ENCODE measurements at places on chromosomes 3 and 15.

DNA sequence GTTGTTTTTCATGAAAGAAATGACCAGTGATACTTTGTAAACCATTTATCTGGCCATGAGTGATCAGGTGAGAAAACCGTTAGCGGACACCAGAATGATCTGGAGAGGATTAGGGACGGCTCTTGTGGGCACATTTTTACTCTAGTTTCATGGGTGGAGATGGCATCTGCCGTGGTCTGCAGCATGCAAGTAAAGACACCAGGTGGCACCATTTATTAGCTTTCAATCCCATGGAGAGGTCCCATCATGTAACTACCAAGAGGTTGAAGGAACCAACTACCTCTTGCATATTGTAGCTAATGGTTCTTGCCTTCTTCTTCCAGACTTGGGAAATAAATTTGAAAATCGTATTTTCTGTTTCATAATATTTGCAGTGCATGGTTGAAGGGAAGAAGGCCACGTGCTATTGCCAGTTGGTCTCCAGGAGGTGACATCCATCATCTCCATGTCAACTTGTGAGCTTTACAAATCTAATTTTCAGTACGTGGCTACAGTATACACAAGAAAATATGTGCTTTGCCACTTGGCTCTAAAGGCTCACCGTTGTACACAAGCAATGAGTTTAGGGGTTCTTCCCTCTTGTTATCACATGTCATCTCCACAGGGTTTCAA lies 1.5 kb upstream of the MAPKBP1 start:
- H3K36me3 ChIP-seq, result peaks cover 3% of the 10 kb centered on the region
- no peak overlapping the region for H3K27ac ChIP-seq
- no peaks in the 10 kb centered on the region for H3K27me3 ChIP-seq
- DNase-seq, result no peak
- H3K4me1 ChIP-seq, result peaks cover 45% of the 10 kb centered on the region

DNA sequence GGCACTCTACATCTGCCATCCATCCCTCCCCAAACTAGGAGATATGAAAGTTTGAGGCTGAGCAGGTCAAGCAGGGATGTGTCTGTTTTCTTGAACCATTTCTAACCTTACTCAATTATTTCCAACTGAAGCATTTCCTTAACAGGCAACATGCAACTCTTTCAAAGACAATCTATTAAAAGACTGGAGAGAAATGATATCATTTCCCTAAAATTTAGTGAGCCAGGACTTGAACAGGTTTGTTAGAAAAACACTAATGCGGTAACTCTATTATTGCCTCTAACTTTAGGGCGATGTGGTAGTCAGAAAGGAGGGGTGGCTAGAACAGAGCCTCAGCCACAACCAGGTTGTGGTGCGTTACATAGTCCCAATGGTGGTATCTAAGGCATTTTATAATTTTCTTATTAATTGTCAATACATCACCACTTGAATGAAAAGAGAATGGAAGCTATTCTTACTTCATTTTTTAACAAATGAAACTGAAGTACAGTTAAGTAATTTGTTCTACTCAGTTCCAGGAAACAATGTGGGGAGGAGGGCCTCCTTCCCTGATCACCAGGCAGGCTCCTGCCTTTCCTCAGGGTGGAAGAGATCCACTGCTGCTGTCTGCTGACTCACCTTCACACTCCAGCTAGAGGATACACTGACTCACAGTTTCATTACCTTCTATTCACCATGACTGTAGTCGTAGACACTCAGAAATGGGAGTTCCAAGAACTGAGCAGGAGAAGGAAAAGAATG lies 22.8 kb downstream of the MYO1E start:
- no peak overlapping the region for H3K4me3 ChIP-seq
- no peak for DNase-seq
- H3K4me1 ChIP-seq, result peaks cover 33% of the 10 kb centered on the region
- no peaks in the 10 kb centered on the region for H3K36me3 ChIP-seq

DNA sequence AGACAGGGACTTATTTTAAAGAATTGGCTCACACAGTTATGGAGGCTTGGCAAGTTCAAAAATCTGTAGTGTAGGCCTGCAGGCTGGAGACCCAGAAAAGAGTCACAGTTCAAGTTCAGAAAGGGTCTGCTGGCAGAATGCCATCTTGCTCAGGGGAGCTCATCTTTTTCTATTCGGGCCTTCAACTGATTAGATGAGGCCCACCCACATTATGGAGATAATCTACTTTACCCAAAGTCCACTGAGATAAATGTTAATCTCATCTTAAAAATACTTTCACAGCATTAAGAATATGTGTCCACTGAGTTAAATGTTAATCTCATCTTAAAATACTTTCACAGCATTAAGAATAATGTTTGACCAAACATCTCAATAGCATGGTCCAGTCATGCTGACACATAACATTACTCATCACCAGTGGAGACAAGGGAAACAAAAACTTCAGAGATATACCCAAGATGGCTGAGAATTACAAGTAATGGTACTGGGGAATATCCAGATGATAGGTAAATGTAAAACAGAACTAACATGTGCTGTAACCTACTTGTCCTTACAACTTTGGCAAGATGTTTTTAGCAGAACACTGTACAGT lies 74.3 kb upstream of the STAC start:
- H3K27ac ChIP-seq, result no peak overlapping the region
- H3K27me3 ChIP-seq, result no peaks in the 10 kb centered on the region
- no peak overlapping the region for H3K4me3 ChIP-seq
- no peaks in the 10 kb centered on the region for H3K4me1 ChIP-seq

DNA sequence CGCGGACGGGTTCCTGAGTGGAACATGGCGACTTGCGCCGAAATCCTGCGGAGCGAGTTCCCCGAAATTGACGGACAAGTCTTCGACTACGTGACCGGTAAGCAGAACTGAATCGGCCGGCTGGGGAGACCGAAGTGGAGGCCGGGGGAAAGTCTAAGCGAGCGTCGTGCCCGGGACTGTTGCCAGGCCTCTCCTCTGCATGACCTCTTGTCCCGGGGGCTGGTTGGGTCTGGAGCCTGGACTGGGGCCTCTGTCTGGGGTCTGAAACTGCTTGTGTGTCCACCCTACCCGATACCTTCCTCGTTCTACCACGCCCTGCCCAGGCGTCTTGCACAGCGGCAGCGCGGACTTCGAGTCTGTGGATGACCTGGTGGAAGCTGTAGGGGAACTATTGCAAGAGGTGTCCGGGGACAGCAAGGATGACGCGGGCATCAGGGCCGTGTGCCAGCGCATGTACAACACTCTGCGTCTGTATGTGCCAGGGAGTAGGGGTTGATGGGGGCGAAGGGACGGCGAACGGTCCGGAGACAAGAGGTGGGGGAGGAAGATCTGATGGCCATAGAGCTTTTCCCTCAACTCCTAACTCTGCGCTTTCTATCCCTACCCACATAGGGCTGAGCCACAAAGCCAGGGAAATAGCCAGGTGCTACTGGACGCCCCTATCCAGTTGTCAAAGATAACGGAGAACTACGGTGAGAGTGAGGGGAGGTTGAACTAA lies at the start of gene ABCF3:
Gene ABCF3, plus strand, starts transcription at position 16 of the 718 bp plus-strand sequence. Its CDS starts 9 bp downstream, at position 25.
- H3K27me3 ChIP-seq, result no peaks in the 10 kb centered on the region
- peak within 1 kb of the TSS; percentile 70 for H3K27ac ChIP-seq
- no peak for DNase-seq
- H3K36me3 ChIP-seq, result peaks cover 61% of the 10 kb centered on the region
- H3K4me1 ChIP-seq, result peaks cover 29% of the 10 kb centered on the region

- H3K4me3 ChIP-seq, result no peak overlapping the region
- DNase-seq, result no peak
- no peaks in the 10 kb centered on the region for H3K36me3 ChIP-seq
- no peak overlapping the region for H3K27ac ChIP-seq
Observed at GRCh38 chr15:74167891-74168331, 5.6 kb upstream of the ISLR start.

DNA sequence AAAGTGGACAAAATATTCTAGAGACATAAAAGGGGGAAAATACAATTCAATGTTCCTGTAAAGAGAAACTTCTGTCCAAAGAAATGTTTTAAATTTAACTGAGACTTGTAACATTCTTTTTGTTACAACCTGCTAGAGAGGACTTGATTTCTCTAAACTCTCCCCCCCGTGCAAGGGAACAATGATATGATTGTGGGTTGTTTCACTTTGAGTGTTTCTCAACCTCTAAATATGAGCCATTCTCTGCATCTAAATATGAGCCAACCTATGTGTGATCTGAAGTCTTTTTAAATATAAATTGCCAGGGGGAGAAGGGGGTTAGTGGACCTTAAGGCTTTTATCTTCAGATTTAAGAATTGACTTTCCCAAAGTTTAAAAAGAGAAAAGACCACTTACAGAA lies 14.6 kb downstream of the ZNF860 start:
- H3K36me3 ChIP-seq, result no peaks in the 10 kb centered on the region
- no peak overlapping the region for H3K27ac ChIP-seq
- H3K4me1 ChIP-seq, result no peaks in the 10 kb centered on the region

- H3K27me3 ChIP-seq, result no peaks in the 10 kb centered on the region
- H3K36me3 ChIP-seq, result no peaks in the 10 kb centered on the region
- H3K4me3 ChIP-seq, result no peak overlapping the region
- peaks cover 10% of the 10 kb centered on the region for H3K4me1 ChIP-seq
Observed at GRCh38 chr15:78420220-78420619, 17.8 kb upstream of the IREB2 start.

- H3K27ac ChIP-seq, result no peak overlapping the region
- no peak overlapping the region for H3K4me3 ChIP-seq
Observed at GRCh38 chr3:124639406-124640237, 90.6 kb upstream of the UMPS start.

DNA sequence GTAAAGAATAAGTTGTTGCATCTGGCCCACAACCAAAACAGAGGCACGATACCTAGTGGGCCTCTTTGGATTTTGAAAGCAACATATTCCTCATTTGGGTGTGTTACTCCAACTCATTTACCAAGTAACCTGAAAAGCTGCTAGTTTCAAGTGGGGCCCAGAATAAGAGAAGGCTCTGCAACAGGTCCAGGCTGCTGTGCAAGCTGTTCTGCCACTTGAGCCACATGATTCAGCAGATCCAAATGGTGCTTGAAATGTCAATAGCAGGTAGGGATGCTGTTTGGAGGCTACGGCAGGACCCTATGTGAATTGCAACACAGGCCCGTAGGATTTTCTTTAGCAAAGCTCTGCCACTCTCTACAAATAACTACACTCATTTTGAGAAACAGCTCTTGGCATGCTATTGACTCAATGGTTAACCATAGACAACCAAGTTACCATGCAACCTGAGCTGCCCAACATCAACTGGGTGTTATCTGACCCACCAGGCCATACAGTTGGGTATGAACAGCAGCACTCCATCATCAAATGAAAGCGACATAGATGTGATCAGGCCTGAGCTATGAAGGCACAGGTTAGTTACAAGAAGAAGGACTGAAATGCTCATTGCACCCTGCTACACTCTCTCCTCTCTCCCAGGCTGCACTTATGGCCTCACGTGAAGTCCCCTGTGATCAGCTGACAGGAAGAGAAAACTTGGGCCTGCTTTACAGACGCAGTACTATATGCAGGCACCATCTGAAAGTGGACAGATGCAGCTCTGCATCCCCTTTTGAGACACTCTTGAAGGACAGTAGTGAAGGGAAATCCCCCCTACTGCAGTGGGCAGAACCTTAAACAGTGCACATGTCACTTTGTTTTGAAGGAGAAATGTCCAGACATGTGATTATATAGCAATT lies 9.5 kb upstream of the MCF2L2 start:
- no peaks in the 10 kb centered on the region for H3K36me3 ChIP-seq
- no peaks in the 10 kb centered on the region for H3K27me3 ChIP-seq
- H3K4me1 ChIP-seq, result no peaks in the 10 kb centered on the region
- no peak for DNase-seq

DNA sequence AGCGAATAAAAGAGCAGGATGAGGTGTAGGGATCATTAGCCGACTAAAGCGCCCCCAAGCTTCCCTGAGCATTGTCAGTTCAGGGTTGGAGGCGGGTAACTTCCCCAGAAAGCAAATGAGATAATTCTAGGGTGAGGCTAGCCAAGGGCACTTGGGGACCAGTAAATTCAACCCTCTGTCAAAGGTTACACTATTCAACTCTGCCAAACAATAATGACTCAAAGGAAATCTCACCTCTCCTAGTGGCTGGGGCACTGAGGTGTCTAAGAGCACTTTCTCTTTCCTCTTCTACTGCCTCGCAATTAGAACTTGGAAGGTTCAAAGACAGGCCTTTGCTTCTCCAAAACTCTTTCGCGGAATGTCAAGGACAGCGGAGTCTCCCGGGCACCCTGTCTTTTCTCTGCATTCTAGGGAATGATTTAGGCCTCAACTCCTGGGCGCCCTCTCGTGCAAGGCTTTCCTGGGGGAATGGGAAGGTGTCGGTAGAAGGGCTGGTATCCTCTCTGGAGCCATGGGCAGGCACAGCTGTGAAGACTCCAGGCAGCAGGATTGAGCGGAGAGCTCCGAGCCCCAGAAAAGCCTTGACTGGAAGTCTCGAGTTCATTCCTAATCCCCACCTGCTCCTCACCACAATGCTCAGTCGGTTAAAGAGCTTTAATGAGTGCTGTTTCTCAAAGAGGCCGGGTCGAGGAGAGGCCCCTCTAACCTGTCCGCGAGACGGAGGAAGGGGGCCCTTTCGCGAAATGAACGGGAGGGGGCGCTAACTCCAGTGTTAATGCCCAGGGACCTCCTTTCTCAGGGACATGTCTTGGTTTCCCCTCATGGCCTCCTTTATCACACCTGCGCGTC lies 21.9 kb downstream of the ZIC4 start:
- H3K27me3 ChIP-seq, result peaks cover 100% of the 10 kb centered on the region
- no peaks in the 10 kb centered on the region for H3K36me3 ChIP-seq
- H3K4me3 ChIP-seq, result no peak overlapping the region

GRCh38 chr3:179526482-179526881 lies 36.2 kb upstream of the ACTL6A start:
- no peaks in the 10 kb centered on the region for H3K27me3 ChIP-seq
- no peak overlapping the region for H3K4me3 ChIP-seq
- H3K36me3 ChIP-seq, result no peaks in the 10 kb centered on the region
- H3K4me1 ChIP-seq, result peaks cover 15% of the 10 kb centered on the region
- DNase-seq, result no peak
- peak overlapping the region; percentile 18 for H3K27ac ChIP-seq

Measured in suprapubic skin (tissue), 4 donors.